Esophagus mucosa (tissue), 1 donor: ENCODE measurements at places on chromosomes 16 and 17. TPM values are rescaled to one million over a fixed set of nuclear protein-coding genes. Genes with fewer than 3 reads are reported as not detected.

GRCh38 chr16:88460496-88461330 is 7.6 kb downstream of the ZFPM1 start:
- ATAC-seq, result no peak

GRCh38 chr16:31052114-31052513 is 18.8 kb downstream of the STX4 start:
- ATAC-seq, result peak; percentile 97

- no peak for ATAC-seq
Measured at GRCh38 chr17:48611213-48611612, 396 bp upstream of the HOXB7 start.

- peak; percentile 73 for ATAC-seq
Measured at GRCh38 chr16:81296631-81297030, 18.1 kb upstream of the GAN start.

The MRTFB gene
- total RNA-seq, result 34.6 TPM
